ENCODE measurements at places on chromosomes 2 and 18. TPM values are rescaled to one million over a fixed set of nuclear protein-coding genes. Genes with fewer than 3 reads are reported as not detected.

STARD6 gene
- total RNA-seq: not detected

NEB gene
- 1.5 TPM for total RNA-seq

MYL1 gene
- not detected for total RNA-seq

CTDP1 gene
- total RNA-seq: 29.2 TPM

FKBP1B gene
- 14.9 TPM for total RNA-seq

POTEJ gene
- total RNA-seq: not detected

- no peak for DNase-seq
Observed at GRCh38 chr2:173282795-173283545, 71.7 kb upstream of the CDCA7 start.

DNA sequence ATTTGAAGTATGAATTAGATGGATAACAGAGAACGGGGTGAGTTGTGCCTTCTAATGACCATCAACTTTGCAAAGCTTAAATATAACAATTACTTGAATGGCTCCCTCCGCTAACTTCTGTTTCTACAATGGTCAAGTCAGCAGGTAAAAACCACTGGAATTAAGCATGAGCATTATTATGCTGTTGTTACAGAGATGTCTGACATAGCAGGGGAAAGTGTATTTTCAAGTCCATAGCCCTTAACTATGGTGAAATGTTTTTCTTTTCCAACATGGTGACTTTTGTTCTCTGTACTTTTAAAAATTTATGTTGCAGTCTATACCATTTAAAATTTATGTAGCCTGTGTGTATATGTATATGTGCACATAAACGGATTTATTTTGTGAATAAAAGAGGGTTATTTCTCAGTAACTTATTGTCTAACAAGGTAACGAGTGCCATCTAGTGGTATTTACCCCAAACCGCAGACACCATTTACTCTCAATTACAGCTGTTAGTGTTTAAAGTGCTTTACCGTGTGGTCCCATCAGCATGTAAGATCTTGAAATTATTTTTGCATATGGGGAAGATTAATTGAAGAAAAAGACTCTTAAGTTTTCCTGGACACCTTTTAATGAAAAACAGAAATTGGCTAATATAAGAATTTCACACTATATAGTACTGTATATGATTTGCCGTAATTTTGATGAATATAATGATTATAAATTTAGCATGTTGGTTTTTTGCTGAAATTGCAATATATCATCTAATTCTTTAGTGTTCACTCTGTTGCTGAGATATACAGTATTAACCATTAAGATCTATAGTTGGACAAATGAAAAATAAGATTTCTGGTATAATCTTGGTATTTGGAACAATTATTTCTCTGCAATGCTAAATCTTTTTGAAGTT lies 78.2 kb downstream of the UBE2E3 start:
- no peak for DNase-seq

DNA sequence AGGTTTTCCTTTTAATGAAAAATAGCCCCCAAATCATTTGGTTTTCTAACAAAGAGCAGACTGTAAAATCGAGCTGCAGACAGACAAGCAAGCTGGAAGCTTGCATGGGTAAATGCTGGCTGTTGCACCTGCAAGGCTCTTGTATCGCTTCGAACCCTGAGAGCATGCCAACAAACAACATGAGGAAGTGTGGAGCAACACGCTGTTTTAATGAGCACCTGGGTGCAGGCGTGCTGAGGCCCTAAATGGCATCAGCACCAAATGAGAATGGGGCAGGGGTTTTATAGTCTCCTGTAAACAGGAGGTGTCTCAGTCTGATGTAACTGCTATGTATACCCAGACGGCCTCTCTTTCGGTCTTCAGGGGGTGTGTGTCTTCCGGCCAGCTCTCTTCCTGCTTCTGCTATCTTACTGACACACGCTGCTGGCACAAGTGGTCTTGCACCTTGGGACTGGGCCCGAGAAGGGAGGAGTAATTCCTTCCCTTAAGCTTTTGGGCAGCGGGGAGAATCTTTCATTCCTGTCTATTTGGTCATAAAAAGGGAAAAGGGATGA lies 31.9 kb upstream of the CDH2 start:
- no peak for DNase-seq

GRCh38 chr2:109690822-109691541 lies 76.8 kb downstream of the SOWAHC start:
- DNase-seq: no peak

DNA sequence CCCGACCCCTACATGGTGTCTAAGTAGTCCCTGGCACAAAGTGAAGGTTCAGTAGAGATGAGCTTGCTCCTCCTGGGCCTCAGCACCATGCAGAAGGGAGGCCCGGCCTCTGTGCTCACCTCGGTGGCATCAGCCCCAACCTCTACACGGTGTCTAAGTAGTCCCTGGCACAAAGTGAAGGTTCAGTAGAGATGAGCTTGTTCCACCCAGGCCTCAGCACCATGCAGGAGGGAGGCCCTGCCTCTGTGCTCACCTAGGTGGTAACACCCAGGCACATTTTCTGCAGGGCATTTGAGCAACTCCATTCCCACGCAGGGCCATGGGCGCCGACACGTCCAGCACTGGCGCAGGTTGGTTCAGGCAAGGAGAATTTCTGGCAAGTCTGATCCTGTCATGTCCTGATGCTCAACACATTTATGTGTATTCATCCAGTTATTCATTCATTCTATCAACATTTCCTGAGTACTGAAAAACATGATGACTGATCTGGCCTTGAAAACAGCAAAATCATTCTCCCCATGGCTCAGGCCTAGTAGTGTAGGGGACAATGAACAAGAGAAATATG lies 408.2 kb upstream of the MYT1L start:
- no peak for DNase-seq

- DNase-seq: no peak
Observed at GRCh38 chr2:138327967-138328366, 173.6 kb upstream of the SPOPL start.

GRCh38 chr2:222671259-222672067 lies at the start of gene MOGAT1:
Gene MOGAT1 (plus strand): TSS chr2:222671658. CDS start chr2:222671786, 128 bp downstream.
- no peak for DNase-seq

DNA sequence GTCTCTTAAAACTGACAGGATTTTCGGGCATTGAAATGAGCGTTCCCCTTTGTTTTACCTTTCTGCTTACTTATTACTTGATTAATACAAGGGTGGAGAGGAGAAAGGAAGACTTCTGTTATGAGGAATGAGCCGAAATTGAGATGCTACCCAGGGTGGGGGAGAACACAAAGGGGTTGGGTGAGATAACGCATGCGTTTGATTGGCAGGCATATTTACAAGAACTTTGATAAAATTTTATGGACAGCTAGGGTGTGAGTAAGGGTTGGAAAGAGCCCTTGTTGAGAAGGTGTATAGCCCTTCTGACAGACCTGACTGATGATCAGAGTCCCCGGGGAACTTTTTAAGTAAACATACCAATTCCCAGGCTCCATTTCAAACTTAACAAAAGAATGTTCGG lies 1.8 kb downstream of the RNF138 start:
- DNase-seq: no peak

DNA sequence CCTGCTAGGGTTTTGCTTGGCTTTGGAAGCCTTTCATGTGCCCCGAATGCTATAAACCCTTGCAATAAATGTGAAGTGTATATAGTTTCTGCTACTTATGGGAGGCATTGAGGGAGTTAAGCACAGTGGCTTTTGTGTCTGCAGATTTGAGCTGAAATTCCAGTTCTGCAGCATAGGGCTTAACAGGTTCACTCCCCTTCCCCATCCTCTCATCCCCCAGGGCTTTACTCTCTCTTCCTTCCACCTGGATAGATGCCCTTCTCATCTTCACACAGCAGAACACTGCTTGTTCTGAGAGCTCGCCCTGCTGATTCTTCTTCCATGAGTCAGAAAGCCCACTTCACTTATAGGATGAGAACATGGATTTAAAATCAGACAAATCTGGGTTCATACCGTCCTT lies 37.2 kb downstream of the SOX11 start:
- no peak for DNase-seq

- no peak for DNase-seq
Observed at GRCh38 chr18:3216987-3217386, 2.8 kb downstream of the MYOM1 start.

DNA sequence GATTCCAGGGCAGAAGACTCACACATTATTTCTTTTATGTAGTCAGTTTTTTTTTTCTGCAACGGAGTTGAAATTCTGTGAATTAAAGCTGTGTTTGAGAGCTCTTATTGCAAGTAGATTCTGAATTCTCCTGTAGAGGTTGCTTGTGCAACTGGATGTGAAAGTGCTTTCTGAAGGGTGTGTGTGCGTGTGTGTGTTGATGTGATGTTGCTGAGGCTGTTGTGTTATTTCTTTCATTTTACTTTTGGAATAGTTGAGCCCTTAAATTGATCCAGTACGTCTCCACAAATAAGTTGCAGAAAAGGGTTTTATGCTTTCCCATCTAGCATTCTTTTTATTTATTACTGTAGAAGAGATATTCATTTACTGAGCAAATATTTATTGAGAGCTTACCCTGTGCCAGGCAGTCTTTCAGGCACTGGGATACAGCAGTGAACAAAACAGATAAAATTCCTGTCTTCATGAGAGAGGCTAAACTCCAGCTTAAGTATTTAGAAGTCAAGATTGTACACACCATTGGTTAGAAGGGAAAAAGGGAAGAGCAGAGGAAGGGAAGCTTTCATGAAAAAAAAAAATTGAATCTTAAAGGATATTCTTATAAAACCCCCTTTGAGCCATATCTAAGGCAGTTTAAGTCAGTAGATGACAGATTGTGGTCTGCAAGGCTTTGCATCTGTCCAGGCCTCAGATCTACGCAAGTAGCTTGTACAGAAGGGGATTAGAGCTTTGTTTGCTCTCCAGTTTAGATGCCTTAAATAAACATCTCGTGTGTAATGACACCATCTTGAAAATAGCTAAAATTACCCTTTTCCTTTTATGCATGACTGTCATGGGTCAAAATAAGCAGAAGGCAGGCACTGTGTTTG lies 58.2 kb downstream of the MYO1B start:
- DNase-seq: no peak

Data from glomerular endothelial cell (primary cell).